ENCODE measurements at places on chromosomes 13 and 19.

DNA sequence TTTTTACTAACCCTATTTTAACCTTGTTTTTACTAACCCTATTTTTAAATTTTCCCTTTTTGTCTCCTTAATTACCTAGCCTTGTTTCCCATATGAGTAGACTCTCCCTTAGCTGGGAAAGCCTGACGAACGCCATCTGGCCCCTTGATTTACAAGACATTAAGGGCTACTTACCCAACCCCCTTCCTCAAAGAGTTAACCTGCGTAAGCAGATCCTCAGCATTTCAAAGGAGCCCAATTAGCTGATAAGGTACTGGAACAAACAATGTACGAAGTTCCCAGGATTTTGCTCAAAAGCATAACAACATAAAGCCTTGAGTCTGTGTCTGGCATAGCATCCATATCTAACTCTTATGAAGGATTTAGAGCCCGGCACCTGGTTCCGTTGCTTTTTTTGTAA, 4.7 kb upstream of the MVB12A start:
- no peak for DNase-seq

- no peak for DNase-seq
Measured at GRCh38 chr19:28436320-28436719, 776.6 kb downstream of the UQCRFS1 start.

- peak; percentile 43 for DNase-seq
Measured at GRCh38 chr19:8615813-8616596, 5.5 kb upstream of the ADAMTS10 start.

- DNase-seq, result no peak
Measured at GRCh38 chr13:51793570-51794271, 10.2 kb downstream of the DHRS12 start.

DNA sequence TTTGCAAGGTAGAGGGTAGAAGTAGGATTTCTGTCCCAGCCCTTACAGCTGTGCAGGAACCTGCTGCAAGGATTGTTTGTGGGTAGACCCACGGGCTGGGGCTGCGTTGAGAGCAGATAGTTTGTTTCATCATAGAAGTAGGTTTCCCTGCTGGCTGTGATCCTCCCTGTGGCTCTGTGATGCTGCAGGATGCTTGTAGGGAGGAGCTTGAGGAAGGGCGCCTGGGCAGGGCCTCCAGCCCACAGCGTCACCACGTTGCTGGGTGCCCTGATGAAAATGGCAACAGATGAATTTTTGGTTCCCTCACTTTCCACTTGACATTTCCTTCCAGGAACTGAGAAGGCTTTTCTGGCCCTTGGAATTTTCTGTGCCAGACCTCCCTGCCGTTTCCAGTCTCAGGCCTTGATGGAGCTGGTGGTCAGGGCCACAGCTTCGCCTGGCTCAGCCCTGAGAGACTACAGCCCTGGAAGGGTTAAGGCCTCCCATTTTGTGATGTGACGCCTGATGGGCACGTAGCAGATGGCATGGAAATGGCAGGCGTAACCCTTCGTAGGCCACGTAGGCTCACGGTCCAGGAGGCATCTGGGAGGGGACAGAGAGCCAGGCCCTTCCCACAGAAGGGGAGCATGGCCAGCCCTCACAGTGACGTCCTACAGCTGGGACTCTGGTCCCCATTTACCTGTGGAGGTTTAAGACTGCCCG, 42.2 kb downstream of the GATAD2A start:
- no peak for DNase-seq

DNA sequence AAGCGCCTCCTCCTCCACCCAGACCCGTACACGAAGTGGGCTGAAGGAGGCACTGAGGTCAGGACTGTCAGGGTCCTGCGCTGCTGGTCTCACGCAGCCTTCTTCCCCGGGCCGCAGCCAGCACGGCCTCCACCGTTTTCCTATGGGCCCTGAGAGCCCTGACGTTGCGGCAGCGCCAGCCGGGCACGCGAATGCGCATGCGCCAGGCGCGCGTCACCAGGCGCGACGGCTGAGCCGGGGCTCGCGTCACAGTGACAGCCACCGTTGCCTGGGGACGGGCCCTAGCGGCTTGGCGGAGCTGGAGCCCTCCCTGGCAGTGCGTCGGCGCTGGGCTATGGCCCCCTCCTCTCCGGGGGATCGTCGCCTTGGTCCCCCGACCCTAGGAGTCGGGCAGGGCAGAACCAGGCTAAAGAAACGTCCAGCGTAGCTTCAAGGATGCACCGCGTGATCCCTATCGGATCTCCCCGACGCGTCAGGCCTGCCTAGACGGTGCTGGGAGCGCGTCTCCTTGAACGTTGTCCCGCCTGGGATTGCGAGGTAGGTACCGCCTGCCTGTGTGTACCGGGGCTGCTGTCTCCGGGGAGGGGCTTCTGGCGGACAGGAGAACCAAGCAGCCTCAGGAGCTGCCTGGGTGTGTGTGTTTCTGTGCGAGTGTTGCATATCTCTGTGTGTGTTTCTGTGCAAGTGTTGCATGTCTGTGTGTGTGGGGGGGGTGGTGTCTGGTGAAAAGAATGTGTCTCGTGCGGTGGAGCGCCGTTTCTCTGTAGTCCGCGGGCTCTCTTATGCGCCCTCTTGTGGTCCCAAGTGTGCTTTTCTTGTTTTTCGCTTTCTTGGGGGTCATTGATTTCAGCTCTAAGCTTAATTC, 43.2 kb downstream of the ZNF571 start:
- peak; percentile 7 for DNase-seq

GRCh38 chr13:60397704-60398378, 821 bp downstream of the TDRD3 start:
- DNase-seq, result peak; percentile 16

GRCh38 chr13:27522847-27523246, 72.5 kb upstream of the MTIF3 start:
- DNase-seq, result no peak

- DNase-seq, result no peak
Measured at GRCh38 chr19:50465986-50466705, 10.2 kb upstream of the EMC10 start.

DNA sequence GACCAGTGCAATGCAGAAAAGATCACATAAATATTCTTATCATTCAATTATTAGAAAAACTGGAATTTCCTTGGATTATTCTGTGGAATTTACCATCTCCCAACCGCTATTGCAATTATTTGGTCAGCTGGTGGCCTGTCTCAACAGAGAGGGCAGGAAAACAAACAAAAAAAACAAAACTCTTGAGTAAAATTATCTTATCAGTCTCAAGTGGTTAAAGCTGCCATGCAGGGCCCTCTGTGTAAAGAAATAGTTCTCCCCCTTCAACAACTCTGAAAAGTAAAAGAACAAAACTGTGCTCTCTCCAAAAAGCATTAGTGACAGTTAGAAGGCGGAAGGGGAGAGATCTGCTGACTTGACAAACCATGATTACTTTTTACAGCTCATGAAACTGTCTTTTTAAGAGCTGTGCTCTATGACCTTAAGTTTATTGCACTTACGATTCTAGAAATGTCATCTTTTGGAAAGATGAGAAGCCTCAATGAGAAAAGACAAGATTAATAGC, 152.3 kb downstream of the DLEU7 start:
- no peak for DNase-seq

DNA sequence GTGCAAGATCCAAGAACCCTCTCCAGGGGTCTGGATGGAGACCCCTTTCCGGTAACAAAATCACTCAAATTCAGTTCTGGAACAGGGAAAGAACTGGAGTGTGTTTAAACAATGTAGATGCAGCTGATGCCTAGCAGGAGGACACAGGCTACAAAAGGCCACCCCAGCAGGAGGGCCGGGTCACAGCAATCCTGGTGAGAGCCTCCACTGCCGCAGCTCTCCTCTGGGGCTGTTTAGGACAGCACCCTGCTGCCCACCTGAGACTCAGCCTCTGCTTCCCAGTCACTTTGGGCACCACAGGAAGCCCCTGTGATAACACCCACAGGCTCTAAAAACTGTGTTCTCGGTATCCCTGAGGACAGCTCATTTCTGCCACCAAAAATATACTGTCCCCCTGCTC, 318.7 kb upstream of the NBEA start:
- no peak for DNase-seq

DNA sequence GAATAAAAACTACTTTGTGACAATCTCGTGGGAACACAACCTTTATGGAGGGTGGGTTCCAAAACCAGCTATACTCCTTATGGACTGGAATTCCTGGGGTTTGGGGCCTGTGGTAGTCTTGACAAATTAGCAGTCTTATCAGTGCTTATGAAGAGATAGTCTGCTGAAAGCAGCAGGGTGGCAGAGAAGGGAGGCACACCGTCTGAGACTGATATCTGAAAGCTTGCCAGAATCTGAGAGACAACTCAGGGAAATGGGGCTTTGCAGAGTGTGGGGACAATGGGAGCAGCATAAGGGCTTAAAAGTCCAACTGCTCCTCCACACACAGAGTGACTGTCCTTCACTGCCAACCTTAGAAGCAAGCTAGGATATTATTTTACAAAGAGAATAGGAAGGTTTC, 95.9 kb downstream of the UGGT2 start:
- DNase-seq, result no peak

DNA sequence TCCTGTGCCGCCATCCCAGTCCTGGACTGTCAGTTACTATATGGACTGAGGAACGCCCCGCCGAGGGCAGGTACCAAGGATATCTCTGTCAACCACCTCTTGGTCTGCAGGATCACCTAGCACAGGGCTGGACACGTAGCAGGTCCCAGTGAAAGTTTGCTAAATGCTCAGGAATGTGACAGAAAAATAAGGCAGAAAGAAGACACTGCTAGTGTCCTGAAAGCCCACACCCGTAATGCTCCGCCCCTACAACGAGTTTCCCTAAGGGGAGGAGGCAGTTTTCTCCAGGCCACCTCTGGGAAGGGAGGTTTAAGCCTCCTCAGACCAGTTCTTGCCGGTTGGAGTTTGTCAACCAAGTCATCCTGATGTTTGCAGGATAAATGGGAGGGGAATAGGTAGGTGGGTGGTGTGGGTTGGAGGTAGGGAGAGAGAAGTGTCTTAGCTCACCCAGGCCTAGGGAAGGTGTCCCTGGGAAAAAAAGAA, 1.7 kb upstream of the SERTAD3 start:
- no peak for DNase-seq

DNA sequence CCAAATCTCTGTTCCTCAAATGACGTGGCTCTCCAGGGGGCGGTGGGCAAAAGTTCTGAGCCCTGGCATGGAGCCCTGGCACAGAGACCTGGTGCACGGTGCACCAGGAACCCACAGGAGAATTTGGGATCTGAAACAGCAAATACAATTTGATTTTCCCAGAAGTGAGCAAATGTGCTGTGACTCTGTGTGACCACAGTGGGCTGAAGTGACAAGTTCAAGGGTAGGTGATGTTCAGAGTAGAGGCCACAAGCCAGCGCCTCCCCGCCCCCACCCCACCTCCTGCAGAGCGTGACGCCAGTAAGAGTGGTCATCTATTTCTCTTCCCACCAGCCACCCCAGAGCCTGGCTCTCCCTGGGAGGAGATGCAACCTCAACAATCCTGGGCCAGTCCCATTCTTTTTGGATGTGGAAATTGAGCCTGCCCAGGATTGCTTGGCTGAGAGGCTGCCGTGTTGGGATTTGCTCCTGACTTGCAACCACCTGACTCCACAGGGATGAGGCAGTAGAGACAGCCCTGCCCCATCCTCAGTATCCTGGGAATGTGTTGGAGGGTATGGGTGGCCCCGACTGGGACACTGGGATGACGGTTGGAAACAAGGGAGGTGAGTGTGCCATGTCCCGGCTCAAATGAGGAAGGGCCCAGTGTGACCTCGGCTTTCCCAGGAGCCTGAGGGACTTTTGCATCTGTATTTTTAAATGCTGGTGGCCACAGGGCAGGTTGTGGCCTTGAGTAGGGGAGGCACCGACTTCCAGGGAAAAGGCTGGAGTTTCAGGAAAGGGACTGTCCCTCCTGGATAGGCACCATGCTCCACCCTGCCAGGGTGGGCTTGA, 11.1 kb upstream of the BCL3 start:
- no peak for DNase-seq

- DNase-seq, result no peak
Measured at GRCh38 chr19:30567536-30568232, 195.5 kb downstream of the ZNF536 start.

DNA sequence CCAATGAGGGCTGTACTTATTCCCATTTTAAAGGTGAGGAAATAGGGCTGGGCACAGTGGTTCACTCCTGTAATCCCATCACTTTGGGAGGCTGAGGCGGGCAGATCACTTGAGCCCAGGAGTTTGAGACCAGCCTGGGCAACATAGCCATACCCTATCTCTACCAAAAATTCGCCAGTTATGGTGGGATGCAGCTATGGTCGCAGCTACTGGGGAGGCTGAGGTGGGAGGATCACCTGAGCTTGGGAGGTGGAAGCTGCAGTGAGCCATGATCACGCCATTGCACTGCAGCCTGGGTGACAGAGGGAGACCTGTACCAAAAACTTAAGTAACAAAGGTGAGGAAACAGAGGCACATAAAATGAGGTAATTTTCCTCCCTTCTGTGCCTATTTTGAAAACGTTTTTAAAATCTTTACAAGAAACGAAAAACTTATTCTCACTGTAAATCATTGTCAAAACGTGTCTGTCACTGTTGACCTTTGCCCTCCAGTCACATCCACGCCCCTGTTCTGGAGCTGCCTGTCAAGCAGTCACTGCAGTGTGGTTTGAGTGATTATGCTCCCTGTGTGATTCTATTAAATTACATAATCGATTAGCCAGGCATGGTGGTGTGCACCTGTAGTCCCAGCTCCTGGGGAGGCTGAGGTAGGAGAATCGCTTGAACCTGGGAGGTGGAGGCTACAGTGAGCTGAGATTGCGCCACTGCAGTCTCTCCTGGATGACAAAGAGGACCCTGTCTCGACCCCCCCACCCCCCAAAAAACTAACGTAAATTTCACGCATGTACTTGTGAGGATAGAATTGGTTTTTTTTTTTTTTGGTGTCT, 12.5 kb downstream of the NOP53 start:
- no peak for DNase-seq

DNA sequence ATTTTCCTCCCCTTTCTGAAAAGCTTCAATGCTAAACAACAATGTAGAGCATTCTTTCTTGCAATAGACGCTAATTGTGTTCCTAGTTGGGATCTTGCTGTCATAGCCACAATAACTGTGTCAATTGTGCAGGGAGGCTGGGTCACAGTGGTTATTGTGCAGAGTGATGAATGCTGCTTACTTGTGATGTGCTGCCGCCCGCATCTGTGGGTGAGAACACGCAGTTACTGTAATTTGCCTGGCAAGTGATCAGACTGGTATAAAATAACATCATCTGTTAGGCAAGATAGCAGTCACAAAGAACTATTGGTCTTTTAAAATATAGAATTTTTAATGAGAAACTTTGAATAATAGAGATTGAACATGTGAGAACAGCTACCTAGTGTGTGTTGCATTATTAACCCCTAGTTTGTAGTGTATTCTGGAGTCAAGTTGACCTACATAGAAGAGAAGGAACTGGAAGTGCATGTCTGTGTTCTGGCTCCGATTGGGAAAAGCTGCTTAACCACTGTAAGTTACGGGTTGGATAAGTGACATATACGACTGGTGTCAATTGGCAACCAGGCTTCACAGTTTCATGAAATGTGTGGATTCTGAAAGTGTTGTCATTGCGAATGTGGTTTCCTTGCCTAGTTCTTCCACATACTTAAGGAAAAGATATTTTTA, 43.6 kb downstream of the SLAIN1 start:
- DNase-seq, result no peak

Measured in activated T-cell treated with anti-CD3 and anti-CD28 coated beads for 1 hour (primary cell).